ENCODE measurements at places on chromosomes 3 and 15.

DNA sequence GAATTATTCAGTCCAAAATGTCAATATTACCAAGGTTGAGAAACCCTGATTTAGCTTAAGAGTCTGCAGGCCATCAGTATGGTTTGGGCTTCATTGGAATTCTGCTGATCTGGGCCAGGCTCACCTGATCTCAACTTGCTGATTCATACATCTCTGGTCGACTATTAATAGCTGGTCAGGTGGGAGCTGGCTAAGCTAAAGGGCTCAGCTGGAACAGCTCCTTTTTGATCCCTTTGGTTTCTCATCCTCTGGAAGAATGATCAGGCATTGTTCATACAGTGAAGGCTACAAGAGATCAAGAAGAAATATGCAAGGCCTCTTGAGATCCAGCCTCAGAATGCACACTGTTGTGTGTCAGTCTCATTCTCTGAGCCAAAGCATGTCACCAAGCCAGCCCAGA is 123.3 kb upstream of the MME start:
- DNase-seq: no peak

GRCh38 chr15:69074843-69075224 is 60.3 kb downstream of the NOX5 start:
- no peak for DNase-seq

- DNase-seq: no peak
Measured at GRCh38 chr15:29003840-29004233, 118.1 kb downstream of the APBA2 start.

DNA sequence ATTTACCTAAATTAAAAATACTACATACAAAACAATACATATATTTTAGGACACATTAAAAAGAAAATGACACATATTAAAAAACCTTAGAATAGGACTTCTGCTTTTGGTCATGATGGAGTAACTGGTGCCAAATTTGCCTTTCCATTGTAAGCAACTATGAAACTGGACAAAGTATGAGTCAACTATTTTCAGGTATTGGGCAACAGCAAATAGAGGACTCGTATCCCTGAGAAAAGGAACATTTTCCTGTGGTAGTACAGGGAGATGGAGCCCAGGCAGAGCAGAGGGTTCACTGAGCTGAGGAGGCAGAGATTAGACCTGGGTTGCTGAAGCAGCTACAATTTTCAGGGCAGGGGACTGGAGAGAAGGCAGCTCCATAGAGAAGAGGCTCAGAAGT is 14.7 kb downstream of the CCR1 start:
- DNase-seq: no peak

- no peak for DNase-seq
Measured at GRCh38 chr3:61612211-61613194, 51.1 kb downstream of the PTPRG start.

DNA sequence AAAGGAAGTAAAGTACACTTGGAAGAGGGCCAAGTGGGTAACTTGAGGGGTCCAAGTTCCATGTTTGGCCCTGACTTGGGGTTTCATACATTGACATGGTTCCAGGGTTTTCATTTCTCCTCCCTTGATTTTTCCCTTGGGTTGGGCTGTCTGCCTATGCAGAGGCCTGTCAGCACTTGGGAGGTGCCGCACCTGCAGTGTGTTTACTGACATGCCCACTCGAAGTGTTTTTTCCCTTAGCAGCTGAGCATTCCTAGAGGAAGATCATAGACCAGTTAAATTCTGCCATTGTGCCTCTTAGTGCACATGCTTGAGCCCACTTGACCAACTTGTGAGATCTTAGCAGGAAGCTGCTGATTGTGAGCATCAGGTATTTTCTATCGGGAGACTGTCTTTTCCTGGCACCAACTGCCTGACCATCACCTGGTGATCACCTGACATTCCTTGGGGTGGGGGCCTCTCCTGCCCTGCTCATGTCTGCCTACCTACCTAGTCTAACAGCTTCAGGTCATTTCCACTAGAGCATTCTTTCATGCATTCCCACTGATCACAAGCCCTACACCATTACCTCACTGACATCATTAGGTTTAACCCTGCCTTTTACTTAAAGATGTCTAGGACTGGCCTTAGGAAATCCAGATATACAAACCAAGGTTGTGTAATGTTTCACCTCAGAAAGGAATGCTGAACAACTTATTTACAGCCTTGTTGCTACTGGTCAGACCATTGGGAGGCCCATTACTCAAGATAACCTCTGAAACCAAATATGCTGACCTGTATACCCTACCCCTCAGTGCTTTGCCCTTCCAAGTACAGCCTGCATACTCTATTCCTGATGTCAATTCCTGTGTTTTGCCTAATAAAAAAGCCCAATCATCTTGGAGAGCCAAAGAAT is 68.3 kb downstream of the CD47 start:
- no peak for DNase-seq

DNA sequence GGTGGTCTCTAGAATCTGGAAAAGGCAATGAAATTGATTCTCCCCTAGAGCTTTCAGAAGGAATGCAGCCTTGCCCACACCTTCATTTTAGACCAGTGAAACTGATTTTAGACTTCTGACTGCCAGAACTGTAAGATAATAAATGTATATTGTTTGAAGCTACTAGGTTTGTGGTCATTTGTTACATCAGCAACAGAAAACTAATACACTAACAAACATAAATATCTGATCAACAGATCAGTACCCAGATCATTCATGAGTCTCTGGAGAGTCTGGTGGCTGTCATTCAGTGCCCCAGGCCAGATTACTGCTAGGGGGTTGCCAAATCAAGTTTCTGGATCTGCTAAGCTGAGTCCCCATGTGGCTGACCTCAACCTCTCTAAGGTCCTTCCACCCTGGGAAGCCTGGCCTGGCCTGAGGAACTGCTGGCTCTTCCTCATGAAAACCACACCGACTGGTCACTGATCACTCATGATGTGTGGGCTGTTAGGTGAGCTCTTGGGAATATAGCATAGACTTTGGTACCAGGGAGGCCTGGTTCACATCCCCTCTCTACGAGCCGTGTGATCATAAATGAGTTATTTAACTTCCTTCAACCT is 11.1 kb upstream of the LACTB start:
- no peak for DNase-seq

DNA sequence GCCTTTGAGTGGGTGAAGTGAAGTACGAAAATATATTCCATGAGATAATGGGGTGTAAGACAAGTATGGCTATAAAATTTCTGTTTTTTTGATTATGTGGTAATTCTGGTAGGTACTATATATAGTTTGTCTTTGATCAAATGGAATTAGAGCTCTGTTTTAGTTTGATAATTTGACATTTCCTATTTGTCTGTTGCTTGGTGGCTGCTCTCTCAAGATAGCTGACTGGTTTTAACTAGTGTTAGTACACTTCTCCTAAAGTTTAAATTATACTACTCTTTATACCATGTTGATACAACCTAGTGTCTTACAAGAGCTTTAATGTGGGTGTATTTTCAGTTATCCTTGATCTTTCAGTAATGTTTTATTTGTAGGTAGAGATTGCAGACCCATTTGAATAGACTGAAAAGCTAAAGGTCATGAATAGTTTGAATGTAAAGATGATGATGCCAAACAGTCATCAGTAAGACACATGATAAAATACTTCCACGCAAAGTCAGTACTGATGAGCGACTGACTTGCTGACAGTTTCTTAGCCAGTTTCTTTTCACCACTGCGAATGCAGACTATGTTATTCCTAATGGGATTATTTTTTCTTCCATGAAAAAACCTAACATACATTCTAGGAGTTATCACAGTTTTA is 15.2 kb downstream of the SACM1L start:
- no peak for DNase-seq

DNA sequence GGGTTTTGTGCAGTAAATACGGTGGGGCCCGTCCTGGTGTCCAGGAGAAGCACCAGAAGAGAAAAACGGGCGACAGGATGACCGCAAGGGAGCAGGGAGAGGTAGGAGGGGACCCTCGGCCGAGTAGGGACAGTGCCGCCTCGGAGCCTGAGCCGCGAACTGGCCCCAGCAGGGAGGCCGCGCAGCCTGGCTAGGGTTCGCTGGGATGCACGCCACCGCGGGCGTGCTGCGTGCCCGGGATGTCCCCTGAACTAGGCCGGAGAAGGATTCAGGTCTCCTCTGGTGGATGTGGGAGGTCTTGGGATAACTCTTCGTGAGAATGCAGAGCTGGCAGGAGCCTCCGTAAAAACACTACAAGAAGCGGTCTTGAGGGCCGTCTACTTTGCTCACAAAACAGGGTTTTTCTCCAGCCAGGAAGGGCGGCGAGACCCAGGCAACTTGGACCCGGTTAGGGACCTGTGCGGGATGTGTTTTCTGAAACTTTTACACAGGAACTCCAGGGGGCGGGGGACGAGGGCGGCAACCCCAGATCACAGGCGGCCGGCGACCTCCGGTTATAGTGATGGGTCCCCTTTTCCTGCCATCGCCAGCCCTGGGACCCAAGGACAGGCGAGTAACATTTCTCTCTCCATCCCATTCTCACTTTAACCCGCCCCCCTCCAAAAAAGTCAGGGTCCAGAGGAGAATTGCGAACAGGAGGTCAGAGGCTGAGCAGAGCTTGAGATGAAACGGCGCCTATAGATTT is 35.5 kb downstream of the NR2F2 start:
- no peak for DNase-seq

- no peak for DNase-seq
Measured at GRCh38 chr3:196835086-196835485, 32.6 kb upstream of the SENP5 start.

- peak; percentile 37 for DNase-seq
Measured at GRCh38 chr3:133487920-133488540, 85.5 kb upstream of the CDV3 start.

GRCh38 chr3:67540198-67540894 is 114.1 kb downstream of the SUCLG2 start:
- no peak for DNase-seq

- no peak for DNase-seq
Measured at GRCh38 chr3:158313338-158313927, 203.5 kb downstream of the RSRC1 start.

DNA sequence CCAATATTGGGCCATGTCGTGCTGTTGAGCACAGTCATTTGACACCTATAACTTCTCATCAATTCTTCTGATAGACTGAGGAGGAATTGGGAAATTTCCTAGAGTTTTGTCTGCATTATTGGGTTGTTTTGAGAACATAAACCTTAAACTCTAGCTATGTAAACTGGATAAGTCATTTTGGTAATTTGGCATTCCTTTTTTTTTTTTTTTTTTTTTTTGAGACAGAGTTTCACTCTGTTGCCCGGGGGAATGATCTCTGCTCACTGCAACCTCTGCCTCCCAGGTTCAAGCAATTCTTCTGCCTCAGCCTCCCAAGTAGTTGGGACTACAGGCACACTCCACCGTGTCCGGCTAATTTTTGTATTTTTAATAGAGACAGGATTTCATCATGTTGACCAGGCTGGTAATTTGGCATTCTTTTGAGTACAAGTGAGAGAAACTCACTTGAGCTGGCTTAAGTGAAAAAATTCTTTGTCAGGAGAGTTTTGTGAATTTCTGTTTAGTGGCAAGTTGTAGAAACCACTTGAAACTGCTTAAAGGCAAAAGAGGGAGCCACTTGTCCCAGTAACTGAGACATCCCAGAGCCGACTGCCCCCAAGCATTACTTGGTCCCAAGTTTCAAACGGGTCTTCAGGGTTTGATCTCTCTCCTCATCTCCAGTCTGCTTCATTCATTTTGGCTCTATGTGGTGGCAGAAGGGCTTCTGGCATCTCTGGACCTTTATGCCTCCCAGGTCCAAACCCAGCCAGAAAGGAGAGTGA is 34.9 kb downstream of the FLNB start:
- no peak for DNase-seq

DNA sequence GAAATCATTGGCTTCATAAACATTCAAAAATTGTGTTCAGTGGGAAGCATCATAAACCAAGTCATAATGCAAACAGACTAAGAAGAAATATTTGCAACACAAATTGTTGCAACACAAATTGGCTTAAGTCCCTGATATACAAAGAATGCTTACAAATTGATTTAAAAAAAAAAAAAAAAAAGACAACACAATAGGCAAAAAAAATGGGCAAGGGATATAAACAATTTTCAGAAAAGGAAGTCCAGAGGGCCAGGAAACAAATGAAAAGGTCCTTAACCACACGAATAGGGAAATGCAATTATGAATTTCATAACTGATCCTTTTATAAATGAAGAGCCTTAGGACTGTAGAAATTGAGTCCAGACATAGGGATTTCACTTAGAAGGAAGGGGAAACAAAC is 98.9 kb downstream of the LRRK1 start:
- no peak for DNase-seq

DNA sequence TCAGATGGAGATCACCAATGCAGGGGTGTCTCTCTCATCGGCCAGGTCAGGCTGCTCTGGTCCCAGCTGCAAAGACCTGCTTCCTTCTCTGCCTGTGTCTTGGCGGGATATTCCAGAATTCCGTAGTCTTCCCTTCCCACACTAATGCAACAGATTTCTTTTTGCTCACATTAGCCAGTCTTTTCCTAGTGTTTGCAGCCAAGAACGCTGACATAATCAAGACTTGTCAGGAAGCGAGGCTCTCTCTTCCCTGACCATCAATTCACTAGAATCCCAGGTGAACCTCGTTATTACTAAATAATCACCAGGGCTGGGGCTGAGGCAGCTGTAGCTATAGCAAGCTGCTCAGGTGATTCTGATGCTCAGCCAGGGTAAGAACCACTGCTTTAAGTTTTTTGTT is 43.2 kb upstream of the ACKR4 start:
- DNase-seq: no peak

GRCh38 chr3:120286465-120286864 is 1.4 kb upstream of the GPR156 start:
- DNase-seq: no peak

DNA sequence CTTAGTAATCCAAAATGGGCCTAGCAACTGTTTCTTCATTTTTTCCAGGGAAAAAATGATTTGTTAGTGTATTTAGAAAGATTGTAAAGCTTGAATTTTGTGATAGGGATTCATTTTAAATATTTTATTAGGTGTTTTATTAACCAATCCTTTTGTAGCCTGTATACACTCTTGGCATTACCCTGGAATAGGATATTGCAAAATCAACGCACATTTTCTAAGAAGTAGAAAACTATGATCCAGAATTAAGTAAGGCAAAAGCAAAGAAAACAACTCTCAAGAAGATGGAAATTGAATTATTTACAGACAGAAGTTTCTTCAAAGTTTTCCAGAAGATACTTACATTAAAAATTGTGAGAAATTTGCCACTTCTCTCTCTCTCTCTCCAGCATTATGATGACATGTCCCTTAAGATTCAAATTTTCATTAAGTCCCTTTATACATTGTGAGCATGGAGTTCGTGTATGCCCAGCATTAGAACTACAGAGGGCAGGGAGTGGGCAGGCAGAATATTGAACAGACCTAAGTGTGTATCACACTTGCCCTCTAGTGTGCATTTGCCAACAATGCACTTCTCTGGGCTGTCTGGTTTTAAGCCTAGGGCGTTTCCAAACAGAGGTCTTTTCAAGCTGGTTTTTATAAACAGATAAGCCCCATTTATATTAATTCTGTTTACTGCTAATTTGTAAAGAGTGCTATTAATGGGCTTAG is 28.5 kb upstream of the CMSS1 start:
- no peak for DNase-seq
